ENCODE measurements at places on chromosomes 5 and 9. TPM values are rescaled to one million over a fixed set of nuclear protein-coding genes. Genes with fewer than 3 reads are reported as not detected.
A peak's percentile ranks its signal among the peaks of the same experiment; 100 is the strongest.

Gene C9
- 1,385 TPM for total RNA-seq

Gene VCAN
- 7.2 TPM for total RNA-seq

Gene PLAC8L1
- total RNA-seq: not detected

Gene SV2C
- total RNA-seq: 0.02 TPM

Gene TSTD2
- total RNA-seq: 9.2 TPM

DNA sequence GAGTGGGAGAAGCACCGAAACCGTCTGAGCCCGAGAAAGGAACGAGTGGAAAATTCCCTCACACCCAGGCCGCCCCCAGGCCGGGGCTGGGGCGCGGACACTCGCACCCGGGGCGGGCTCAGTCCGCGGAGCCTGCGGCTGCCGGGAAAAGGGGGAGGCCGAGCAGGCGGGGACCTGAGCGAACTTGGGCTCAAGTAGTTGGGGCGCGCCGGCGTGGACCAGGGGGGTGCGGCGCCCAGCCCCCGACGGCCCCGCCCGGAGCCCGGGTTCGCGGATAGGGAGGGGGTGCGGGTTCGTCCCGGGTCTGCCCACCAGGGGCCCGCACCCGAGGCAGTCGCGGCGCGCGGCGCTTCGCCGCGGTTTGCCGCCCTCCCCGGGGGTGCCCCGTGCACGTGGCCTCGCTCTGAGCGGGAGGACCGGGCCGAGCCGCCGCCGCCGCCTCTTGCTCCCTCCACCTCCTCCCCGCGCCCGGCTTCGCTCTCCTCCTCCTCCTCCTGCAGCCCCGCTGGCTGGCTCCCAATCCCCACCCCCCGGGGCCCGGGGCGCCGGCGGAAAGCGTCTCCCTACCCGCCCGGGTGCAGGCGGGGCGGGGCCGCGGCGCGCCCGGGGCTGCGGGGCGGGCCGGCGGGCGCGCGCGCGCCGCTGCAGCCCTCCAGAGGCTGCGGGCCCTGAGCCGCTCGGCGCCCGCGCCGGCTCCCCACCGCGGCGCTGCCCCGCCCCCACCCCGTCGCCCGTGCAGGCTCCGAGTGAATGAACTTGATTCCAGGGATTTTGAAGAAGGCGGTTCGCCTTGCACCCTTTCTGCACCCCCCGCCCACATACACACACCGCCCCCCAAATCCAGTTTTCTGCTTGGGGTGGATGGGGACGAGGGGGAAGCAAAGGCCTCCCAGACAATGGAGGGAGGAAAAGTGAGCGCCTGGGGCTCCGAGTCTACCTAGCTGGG is 1.3 kb upstream of the NFIB start:
- peak; percentile 97 for DNase-seq

DNA sequence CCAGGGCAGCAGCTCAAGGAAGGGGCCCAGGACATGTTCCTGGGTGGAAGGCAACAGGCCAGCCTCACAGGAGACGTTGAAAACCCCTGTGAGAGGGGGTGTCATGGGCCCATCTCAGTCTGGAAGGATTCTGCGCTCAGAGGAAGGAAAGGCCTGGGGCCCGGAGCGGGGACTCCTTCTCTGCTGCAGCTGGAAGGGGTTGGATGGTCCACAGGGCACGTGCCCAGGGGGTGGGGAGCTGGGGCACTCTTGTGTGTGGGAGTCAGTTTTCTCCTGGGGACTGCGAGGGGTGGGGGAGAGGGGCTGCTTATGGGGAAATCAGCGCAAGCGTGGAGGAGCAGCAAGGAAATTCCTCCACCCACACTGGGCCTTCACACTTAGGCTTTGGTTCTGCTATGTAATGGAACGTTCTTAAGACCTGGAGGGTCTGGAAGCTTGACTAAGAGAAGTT is 2.9 kb upstream of the LPCAT1 start:
- peak; percentile 39 for DNase-seq

DNA sequence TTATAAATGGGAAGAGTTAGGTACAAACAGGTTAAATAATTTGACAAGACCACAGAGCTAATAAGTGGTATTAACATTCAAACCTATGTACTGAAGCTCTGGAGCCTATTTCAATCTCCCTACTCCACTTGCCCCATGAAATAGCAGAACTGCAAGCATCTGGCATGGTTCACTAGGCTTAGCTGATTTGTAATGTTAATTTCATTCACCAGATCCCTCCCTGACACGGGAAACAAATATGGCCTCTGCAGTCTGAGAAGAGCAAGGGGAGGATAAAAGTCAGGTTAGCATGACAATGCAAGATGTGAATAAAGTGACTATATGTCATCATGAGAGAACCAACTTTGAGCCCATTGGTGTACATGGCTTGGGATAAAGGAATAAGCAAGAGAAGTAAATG is 428.8 kb downstream of the BRINP1 start:
- DNase-seq: no peak

GRCh38 chr5:129002527-129002842 is 37.2 kb downstream of the SLC27A6 start:
- no peak for DNase-seq

GRCh38 chr5:167701051-167701450 is 590.4 kb upstream of the WWC1 start:
- no peak for DNase-seq

DNA sequence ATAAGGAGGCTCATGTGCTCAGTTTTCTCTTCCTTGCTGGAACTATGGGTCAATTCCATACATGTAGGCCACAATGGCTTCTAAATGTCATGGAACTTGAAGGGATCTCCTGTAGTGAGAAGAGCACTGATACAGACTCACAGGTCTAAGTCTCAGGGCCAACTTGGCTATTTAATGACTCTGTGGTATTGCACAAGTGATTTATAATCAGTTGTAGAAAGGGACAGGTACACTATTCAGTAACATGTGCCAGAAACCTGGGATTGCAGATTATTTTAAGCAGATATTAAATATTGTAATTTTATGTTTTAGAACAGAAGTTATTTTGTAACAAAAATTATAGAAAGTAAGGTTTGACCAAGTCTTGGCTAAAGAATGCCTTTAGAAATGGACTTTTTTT is 241.5 kb upstream of the PIK3R1 start:
- DNase-seq: no peak

DNA sequence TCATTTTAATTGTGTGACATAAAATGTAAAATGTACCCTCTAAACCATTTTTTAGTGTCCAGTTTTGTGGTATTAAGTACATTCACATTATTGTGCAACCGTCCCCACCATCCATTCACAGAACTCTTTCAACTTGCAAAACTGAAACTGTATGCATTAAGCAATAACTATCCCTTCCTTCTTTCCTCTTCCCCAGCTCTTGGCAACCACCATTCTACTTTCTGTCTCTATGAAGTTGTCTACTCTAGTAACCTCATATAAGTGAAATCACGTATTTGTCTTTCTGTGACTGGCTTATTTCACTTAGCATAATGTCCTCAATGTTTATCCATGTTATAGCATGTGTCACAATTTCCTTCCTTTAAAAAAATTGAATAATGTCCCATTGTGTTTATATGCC is 142.4 kb downstream of the C9orf152 start:
- no peak for DNase-seq

GRCh38 chr5:84168841-84169240 is 215.8 kb downstream of the EDIL3 start:
- DNase-seq: no peak

DNA sequence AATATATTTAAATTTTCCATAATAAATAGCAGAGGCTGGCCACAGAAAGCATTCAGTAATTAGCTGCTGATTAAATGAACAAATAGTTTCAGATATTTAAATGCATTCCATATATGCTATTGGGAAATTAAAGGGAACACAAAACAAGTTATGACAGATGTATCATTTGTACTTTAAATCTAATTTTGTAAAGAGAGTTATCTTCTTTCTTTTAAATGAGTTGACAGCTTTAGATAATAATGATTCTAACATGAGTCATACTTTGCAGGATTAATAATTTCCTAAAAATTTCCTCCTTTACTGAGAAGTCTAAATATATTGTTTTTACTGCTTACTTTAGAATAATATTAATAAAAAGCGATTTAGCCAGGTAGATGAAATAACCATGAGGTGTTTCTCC is 320.1 kb downstream of the ADAMTS6 start:
- DNase-seq: no peak

- peak; percentile 31 for DNase-seq
Measured at GRCh38 chr5:638501-639252, 26.5 kb downstream of the CEP72 start.
